Fibroblast of the aortic adventitia (primary cell): ENCODE measurements at places on chromosomes 13 and 19.

DNA sequence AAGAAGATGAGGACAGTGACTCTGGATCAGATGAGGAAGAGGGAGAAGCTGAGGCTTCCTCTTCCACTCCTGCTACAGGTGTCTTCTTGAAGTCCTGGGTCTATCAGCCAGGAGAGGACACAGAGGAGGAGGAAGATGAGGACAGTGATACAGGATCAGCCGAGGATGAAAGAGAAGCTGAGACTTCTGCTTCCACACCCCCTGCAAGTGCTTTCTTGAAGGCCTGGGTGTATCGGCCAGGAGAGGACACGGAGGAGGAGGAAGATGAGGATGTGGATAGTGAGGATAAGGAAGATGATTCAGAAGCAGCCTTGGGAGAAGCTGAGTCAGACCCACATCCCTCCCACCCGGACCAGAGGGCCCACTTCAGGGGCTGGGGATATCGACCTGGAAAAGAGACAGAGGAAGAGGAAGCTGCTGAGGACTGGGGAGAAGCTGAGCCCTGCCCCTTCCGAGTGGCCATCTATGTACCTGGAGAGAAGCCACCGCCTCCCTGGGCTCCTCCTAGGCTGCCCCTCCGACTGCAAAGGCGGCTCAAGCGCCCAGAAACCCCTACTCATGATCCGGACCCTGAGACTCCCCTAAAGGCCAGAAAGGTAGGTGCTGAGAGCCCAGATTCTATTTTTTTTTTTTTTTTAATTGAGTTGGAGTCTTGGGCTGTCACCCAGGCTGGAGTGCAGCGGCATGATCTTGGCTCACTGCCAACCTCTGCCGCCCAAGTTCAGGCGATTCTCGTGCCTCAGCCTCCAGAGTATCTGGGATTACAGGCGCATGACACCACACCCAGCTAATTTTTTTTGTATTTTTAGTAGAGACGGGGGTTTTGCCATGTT, 2.3 kb downstream of the PPP1R15A start:
- peak; percentile 53 for DNase-seq

- DNase-seq = no peak
These were observed 32.9 kb upstream of the SLC15A1 start for GRCh38 chr13:98785405-98785804.

- peak; percentile 87 for DNase-seq
These were observed 72.2 kb downstream of the DHRS12 start for GRCh38 chr13:51731759-51732158.

DNA sequence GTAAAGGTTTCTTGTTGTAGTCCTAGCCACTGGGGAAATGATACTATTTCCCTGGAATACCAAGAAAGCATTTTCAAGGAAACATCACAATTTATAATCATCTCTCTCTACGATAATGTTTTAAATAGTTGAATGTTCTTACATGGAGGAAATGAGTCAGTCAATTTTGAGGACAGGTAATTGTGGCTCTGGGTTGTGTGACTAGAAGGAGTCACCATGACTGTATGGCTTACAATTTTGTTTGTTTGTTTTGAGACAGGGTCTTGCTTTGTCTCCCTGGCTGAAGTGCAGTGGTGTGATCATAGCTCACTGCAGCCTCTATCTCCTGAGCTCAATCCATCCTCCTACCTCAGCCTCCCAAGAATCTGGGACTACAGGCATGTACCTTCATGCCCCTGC, 47.4 kb downstream of the COG3 start:
- no peak for DNase-seq

- no peak for DNase-seq
These were observed 96.8 kb downstream of the GPR12 start for GRCh38 chr13:26663791-26664190.

GRCh38 chr13:105442040-105442439, 1093.4 kb downstream of the EFNB2 start:
- DNase-seq = no peak

GRCh38 chr13:41935501-41935900, 25.4 kb downstream of the VWA8 start:
- no peak for DNase-seq

DNA sequence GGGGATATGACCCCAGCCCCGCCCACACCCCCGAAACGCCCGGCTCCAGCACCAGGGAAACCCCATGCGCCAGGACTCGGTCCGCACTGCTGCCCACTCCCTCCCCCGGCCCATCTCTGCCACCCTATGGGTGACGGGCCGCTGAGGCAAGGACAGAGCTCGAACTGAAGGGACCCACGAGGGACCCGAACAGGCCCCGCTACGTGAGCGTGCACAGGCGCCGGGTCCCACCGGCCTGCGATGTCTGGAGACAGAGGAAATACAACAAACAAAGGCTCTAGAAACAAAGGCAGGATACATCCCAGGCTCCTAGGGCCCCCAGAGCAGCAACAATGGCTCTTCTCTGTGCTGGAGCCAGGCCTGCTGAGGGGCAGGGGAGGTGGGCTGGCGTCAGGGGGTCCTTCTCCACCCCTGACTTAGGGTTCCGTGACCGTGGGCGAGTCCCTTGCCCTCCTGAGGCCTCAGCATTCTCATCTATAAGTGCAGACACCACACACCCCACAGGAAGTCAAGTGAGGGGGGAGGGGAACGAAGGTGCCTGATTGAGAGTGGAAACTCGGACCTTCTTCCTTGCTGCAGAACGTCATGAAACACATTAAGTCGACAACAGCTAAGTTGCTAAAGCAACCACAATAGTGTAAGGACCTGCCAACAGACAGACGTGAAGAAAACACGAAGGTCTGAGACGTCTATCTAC, 3.1 kb downstream of the ABHD17A start:
- DNase-seq = no peak

DNA sequence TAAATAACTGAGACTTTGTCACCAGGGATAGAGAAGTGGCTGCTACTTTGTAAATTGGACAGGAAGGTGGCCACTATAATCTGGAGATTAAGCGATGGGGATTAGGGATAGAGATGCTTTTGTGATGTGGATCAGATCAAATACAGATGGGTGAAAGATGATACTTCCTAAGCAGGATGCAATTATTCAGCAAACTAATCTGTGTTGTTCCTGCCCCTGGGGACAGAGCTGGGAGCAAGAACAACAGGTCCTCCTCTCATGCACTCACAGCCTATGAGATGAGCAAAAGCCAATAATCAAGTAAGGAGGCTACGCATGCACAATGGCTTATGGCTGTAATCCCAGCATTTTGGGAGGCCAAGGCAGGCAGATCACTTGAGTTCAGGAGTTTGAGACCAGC, 4.6 kb downstream of the RGL3 start:
- DNase-seq = no peak

- DNase-seq = no peak
These were observed 12.4 kb downstream of the EFNB2 start for GRCh38 chr13:106522898-106523525.

GRCh38 chr19:17325881-17326594, 8.6 kb downstream of the ANO8 start:
- DNase-seq = peak; percentile 75

DNA sequence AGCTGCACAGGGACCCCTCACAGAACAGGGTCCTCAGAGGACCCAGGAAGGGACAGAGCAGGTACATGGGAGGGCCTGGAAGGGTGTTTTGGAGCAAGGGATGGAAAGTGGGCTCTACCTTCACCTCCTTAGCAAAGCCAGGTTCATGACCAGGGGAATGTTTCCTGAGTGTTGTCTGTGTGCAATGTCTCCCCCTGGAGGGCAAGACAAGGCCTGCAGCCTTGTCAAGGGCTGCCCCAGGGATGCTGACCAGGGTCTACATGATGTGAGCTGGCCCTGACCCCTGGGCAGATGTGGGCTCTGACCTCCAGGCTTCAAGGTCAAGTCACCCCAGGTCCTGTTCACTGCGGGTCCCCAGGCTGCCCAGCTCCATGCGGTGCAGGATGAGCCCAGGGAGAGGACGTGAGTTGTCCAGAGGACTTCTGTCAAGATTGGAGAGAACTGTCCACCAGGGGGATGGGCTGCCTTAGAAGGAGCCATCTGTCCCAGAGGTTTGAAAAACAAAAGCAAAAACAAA, 1.0 kb upstream of the CEACAM1 start:
- DNase-seq = peak; percentile 49

GRCh38 chr13:63044589-63045313, 1629.1 kb upstream of the PCDH20 start:
- no peak for DNase-seq

GRCh38 chr13:99812625-99813024, 158.9 kb downstream of the ZIC5 start:
- peak; percentile 3 for DNase-seq

DNA sequence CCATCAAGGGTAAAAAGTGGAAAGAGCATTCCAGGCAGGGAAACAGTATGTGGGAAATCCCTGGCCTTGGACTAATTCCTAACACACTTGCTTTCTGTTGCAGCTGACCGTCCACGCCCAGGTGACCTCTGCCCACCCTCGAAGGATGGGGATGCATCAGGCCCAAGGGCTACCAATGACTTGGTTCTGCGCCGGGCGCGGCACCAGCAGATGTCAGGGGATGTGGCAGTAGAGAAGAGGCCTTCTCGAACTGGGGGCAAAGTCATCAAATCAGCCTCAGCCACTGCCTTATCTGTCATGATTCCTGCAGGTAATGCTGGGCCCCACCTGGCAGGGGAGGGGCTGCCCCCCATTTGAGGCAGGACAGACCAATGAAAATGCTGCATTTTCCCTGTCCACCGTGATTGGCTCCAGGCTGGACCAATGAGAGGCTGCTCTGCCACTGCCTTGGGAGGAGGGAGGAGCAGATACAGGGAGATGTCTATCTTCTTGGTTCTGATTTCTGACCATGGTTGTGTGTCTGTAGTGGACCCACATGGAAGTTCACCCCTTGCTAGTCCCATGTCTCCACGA, 12.6 kb downstream of the DNASE2 start:
- no peak for DNase-seq

- peak; percentile 53 for DNase-seq
These were observed 17.3 kb downstream of the NUFIP1 start for GRCh38 chr13:44971656-44972595.

DNA sequence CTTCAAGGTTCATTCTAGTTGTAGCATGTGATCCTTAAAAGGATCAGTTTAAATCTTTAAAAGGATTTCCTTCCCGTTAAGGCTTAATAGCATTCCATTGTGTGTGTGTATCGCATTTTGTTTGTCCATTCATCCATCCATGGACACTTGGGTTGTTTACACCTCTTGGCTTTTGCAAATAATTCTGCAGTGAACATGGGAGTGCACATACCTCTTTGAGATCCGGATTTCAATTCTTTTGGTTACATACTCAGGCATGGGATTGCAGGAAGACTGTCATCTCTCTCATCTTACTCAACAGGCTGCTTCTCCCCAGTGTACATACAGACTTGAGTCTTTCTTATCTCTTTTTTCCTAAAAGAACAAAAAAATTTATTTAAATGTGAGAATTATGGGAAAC, 1.2 kb downstream of the RNF113B start:
- no peak for DNase-seq

DNA sequence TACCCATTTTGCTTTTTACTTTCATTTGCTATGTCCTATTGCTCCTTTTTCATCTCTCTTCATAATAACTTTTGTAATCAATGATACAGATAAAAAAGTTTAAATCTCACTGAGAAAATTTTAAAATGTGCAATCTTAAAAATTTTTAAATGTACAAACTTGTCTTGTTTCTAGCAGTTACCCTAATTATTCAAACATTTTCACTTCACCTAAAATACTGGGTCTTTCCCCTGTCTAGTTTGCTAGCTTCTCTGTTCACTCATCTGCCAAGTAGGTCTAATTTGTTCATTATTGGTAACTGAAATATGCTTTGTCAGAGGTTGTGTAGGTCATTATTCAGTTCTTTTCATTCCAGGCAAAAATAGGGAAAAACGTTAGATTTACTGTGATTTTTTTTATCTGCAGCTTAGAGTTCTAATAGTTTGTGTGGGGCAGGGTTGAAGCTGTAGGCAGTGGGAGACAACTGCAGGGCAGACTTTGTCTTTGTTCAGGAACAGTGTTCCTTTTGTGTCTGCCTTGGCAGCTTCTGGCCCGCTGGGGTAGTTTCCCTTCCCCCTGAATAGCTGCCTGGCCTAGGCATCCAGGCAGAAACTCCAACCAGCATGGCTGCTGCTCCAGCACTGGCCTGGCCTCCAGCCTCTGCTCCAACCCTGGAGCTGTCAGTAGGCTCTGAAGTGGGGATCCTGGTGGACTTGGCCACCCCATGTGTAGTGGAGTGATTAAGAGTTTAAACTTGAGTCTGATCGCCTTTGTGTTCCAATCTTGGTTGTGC, 48.5 kb downstream of the WDFY2 start:
- DNase-seq = no peak

GRCh38 chr19:50835103-50835784, 1.9 kb upstream of the KLK15 start:
- no peak for DNase-seq

- DNase-seq = peak; percentile 22
These were observed 29.7 kb upstream of the FREM2 start for GRCh38 chr13:38657191-38657590.

- no peak for DNase-seq
These were observed 2.0 kb downstream of the PCCA start for GRCh38 chr13:100090861-100091260.

- DNase-seq = no peak
These were observed 11.3 kb downstream of the RGCC start for GRCh38 chr13:41468631-41469030.
